ENCODE measurements at places on chromosomes 6 and 20.

- DNase-seq, result no peak
Measured at GRCh38 chr6:23731609-23732008, 394.4 kb upstream of the NRSN1 start.

DNA sequence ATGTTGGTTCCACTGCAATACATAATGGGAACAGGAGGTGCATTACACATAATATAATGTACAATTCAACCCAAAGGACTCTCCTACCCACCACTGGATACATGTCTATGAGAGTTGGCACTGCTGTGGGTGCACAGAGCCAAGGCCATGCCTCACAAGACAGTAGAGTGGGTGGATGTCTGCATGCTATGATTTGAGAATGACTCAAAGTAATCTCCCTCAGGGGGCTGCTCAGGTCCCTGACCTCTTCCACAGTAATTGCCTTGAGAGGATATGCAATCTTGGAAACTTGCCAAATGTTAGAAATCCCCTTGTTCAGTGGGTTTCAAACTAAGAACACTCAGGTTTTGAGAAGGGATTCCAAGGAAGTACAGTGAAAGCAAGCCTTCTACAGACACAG lies 79.0 kb downstream of the ANKEF1 start:
- DNase-seq, result no peak

GRCh38 chr6:111605100-111605751 lies 452 bp downstream of the TRAF3IP2 start:
- DNase-seq, result no peak

- DNase-seq, result no peak
Measured at GRCh38 chr20:32282461-32282860, 5.0 kb downstream of the KIF3B start.

DNA sequence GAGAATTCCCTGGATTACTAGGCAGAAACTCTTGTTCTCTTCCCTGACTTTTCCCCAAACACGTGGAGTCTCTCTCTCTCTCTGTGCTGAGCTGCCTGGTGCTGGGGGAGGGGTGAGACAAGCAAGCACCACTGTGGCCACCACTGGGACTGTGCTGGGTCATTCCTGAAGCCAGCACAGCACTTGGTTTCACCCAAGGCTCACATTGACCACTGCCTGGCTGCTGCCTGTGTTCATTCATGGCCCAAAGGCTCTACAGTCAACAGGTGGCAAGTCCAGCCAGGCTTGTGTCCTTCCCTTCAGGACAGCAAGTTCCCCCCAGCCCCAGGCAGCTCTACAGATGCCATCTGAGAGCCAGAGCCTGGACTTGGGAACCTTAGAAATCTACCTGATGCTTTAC lies 92.2 kb downstream of the CTNNBL1 start:
- no peak for DNase-seq

DNA sequence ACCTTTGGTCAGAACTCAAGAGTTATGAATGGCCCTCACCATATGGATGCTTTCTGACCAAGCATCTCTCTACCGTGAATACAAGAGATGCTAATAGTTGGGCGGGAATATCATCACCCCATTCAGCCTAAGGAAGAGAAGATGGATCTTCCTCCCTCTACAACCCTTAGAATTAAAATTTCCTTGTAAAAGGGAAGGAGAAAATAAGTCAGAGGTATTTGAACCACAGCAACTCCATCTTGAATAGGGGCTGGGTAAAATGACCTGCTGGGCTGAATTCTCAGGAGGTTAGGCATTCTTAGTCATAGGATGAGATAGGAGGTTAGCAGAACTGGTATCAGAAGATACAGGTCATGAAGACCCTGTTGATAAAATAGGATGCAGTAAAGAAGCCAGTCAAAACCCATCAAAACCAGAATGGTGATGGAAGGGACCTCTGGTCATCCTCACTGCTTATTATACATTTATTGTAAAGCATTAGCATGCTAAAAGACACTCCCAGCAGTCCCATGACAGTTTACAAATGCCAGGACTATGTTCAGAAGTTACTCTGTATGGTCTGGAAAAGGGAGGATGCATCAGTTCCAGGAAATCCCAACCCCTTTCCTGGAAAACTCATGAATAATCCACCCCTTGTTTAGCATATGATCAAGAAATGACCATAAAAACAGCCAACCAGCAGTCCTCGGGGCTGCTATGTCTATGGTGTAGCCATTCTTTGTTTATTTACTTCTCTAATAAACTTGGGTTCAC lies 101.2 kb downstream of the DTNBP1 start:
- no peak for DNase-seq

GRCh38 chr20:723756-724155 lies 44.5 kb downstream of the SLC52A3 start:
- DNase-seq, result no peak

DNA sequence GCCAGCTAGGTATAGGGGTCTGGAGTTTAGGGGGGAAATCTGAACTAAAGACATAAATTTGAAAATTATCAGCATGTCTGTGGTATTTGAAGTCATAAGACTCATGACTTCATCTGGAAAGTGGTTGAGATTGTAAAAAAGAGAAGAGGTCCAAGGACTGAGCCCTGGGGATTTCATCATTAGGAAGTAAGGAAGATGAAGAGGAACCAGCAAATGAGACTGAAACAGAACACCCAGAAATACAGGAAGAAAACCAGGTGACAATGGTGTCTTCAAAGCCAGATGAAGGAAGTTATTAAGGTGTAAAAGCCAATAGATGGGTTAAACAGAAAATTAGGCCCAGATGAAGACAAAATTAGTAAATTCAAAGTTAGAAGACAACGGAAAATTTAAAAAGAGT lies 49.1 kb upstream of the UBR2 start:
- no peak for DNase-seq

DNA sequence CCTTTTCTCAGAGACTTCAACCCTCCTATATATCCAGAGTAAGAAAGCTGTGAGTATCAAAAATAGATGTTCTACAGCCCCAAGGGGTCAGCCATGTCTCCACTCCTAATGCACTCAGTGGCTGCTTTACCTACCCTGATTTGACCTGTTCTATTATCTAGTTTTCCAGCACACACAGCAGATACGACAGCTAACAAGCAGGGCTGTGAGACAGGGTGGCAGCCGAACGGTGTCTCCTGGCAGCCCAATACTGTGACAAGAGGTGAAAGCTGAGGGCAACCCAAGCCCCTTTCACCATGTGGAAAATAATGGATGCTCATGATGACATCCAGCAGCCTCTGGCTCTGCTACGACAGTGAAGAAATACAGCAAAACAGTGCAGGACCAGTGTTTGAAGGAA lies 67.9 kb downstream of the KIF13A start:
- DNase-seq, result no peak

- DNase-seq, result no peak
Measured at GRCh38 chr6:168542301-168542700, 101.3 kb downstream of the SMOC2 start.

DNA sequence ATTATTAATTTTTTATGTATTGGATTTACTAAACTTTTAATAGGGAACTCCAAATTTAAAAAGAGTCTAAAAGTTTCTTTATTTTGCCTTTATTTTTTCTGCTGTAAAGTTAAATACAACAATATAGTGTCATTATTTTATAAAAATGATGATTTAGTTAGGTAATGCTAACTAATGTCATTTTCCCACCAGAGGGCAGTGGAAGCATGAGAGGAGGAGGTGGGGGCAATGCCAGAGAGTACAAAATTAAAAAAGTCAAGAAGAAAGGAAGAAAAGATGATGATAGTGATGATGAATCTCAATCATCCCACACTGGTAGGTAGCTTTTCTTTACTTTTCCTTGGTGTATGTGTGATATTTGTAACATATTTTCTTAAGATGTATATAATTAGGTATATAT lies 20.2 kb upstream of the FHL5 start:
- DNase-seq, result peak; percentile 20

- peak; percentile 8 for DNase-seq
Measured at GRCh38 chr6:149217466-149217888, 100.0 kb upstream of the TAB2 start.

DNA sequence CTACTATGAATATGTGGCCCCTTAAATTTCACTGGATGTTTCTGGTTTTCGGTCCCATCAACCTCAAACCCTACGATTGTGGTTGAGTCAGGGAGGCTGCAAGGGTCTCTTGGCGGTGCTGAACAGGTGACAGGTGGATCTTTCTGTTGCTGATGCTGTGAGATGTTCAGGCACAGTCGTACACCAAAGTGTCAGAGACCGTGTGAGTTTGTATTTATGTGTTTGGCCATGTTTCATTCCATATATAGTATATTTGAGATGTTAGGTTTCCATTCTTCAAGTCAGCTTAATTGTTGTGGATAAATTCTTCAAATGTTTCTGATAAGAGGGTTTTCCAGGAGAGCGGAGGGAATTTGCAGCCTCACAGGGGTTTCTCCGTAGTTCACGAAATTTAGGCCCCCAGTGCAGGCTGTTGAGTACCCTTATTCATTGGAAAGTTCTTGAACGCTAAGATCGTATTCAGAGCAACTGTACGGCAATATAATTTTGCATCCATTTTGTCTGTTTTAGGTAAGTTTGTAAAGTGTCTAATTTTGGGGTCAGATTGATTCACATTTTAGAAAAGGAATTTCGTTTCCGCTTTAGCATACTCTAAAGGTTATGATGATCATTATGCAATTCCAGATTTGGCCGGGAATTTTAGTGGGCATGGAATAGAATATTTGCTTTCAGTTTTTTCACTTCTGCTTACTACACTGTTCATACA lies 1.2 kb downstream of the TAB2 start:
- peak; percentile 39 for DNase-seq

DNA sequence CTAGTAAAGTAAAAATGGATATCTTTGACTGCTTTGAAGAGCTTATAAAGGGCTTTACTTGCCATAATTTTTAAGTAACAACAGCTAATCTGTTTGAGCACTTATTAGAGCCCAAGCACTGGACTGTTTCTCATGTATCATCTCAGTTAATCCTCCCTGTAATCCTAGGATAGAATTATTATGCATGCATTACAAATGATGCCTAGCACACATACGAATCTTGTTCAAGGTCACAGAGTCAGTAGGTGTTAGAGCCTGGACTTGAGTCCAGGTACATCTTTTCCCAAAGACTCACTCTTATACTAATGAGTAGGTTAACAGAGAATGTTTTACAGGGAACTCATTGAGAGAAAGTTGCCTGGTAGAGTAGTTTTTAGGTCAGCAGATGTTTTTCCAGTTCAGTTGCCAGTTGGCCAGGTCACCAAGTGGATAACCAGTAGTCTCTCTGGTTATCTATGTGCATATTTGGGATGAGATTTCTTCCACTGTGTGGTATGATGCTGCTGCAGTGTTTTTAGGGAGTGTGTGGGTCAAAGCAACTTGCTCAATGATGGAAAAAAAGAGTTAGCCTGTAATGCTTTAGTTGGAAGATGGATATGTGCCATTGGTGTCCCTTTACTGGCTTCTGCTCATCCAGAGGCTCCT lies 32.3 kb upstream of the LAMA4 start:
- DNase-seq, result no peak

DNA sequence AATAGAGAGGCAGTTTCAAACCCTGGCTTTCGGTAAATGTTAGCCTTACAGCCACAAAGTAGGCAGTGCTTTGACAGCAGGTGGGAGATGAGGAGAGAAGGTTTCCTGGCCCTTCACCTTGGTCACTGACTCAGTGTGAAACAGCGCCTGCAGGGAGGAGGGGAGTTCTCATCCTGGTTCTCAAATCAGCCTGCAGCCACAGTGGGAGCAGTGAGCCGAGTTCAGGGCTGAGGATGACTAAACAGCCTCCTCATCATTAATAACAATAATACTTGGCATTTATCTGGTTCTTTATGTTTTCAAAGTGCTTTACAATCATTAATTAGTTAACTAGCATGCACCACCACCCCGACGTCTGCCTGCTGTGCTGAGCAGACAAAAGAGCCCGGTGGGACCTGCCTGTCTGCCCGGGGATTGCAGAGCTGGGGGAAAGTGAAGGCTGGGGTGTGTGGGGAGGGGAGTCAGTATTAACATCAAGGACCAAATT lies 59.6 kb downstream of the PRDM1 start:
- DNase-seq, result no peak

GRCh38 chr6:10874207-10874606 lies 7.6 kb downstream of the GCM2 start:
- DNase-seq, result no peak

GRCh38 chr20:61972636-61973508 lies 92.8 kb downstream of the TAF4 start:
- DNase-seq, result no peak

DNA sequence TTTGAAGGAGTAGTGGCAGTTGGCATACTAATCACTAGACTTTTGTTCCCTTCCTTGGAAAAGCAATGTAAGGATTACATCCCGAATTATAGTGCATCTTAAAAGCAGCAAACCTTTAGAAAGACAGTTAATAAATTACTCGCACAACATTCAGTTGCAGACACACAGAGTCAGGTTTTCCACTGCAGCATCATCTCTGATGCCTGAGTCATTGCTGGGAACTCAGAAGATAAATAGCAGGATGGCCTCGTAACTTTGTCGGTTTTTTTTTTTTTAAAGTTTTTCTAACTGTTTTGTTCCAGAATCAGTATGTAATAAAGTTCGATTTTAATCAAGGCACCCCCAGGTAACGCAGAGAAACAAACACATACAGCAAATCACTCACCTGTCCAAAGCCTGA lies 34.3 kb downstream of the GJA10 start:
- DNase-seq, result no peak

DNA sequence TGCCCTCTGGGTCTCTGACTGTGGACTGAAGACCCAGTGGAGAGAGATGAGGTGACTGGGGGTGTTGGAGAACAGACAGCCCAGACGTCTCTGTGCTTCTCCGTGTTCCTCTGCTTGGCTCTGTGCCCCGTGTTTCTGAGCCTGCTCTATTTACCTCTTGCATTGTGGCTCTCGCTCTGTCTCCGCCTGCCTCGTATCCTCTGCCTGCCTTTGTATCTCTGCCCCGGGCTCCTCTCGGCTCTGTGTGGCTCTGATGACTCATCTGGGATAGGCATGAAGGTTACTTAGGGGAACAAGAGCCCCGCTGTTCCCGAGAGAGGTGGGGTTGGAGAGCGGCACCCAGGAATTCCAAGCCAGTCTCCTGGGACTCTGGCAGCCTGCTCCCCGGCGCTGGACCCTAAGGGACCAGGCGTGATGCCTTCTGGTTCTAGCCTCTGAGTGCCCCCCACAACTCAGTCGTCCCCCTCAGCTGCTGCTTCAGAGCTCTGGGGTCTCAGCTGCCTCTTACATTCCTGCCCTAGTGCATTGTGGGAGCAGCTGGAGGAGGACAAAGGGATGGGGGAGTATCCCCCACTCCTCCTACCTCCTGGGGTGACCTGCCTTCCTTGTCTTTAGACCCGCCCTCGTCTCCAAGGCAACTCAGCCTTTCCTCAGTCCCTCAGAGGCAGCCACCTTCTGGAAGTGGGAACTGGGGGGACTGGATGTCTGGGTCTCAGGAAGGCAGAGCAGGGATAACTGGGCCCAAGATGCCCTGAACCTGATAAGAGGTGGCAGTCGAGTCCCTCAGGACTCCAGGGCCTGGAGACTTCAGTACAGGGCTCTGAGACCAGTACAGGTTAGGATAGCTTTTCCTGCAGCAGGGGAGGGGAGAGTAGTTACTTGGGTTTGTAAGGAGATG lies 1.9 kb downstream of the DDR1 start:
- no peak for DNase-seq
